ENCODE measurements at places on chromosomes 11 and 22.

- H3K36me3 ChIP-seq: no peaks in the 10 kb centered on the region
- H3K4me1 ChIP-seq: no peaks in the 10 kb centered on the region
- DNase-seq: no peak
- H3K27me3 ChIP-seq: no peaks in the 10 kb centered on the region
Observed at GRCh38 chr11:28269586-28269985, 161.4 kb downstream of the METTL15 start.

GRCh38 chr11:71286701-71287643 is 34.6 kb upstream of the SHANK2 start:
- H3K4me1 ChIP-seq: peaks cover 25% of the 10 kb centered on the region
- no peaks in the 10 kb centered on the region for H3K27me3 ChIP-seq
- H3K4me3 ChIP-seq: no peak overlapping the region
- DNase-seq: peak; percentile 60
- peak overlapping the region; percentile 17 for H3K27ac ChIP-seq

GRCh38 chr11:94656968-94657367 is 89.8 kb downstream of the PIWIL4 start:
- no peak overlapping the region for H3K4me3 ChIP-seq
- H3K36me3 ChIP-seq: no peaks in the 10 kb centered on the region
- H3K4me1 ChIP-seq: no peaks in the 10 kb centered on the region
- H3K27ac ChIP-seq: no peak overlapping the region

DNA sequence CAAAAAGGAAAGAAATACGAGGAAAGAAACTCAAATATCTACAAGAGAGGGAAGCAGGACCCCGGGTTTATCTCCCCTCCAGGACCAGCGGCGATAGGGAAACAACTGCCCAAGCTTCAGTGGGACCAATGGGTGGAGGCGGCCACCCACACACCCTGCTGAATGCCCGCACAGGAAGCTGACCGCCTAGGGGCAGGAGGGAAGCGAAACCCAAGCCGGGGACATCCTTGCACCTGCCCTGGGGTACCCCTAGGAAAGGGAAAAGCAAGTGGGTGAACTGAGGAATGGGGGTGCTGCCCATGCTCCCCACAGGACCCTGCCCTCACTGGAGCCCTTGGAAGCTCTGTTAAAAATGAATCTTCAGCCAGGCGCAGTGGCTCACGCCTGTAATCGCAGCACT is 27.6 kb upstream of the HMOX1 start:
- H3K27me3 ChIP-seq: no peaks in the 10 kb centered on the region
- peaks cover 25% of the 10 kb centered on the region for H3K4me1 ChIP-seq
- H3K4me3 ChIP-seq: no peak overlapping the region
- peak overlapping the region; percentile 82 for H3K27ac ChIP-seq
- DNase-seq: peak; percentile 46
- H3K36me3 ChIP-seq: no peaks in the 10 kb centered on the region

- H3K27me3 ChIP-seq: peaks cover 27% of the 10 kb centered on the region
- H3K4me1 ChIP-seq: peaks cover 7% of the 10 kb centered on the region
- no peak overlapping the region for H3K27ac ChIP-seq
Observed at GRCh38 chr22:20154602-20155187, 3.8 kb upstream of the CCDC188 start.

DNA sequence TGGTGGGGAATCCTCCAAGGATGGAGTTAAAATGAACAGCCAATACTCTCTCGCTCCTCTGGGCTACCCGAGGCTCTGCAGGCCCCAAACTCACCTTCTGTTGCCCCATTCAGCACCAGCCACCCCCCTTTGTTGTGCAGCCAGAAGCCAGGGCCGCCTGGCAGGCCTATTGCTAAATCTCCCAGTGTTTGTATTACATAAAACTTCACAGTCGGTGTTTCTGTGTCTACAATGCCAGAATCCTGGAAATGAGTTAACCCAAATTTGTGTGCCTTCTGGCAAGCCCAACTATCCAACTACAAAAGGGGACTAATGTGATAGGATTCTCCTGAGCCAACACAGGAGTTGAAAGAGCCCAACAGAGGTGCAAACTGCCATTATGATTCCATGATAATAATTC is 9.3 kb downstream of the KCNJ5 start:
- H3K27me3 ChIP-seq: peaks cover 5% of the 10 kb centered on the region
- no peak for DNase-seq
- no peaks in the 10 kb centered on the region for H3K36me3 ChIP-seq
- peaks cover 8% of the 10 kb centered on the region for H3K4me1 ChIP-seq
- no peak overlapping the region for H3K27ac ChIP-seq

GRCh38 chr22:17590586-17590985 is 27.3 kb downstream of the SLC25A18 start:
- H3K27me3 ChIP-seq: no peaks in the 10 kb centered on the region
- no peak overlapping the region for H3K4me3 ChIP-seq
- no peak for DNase-seq
- no peak overlapping the region for H3K27ac ChIP-seq
- H3K36me3 ChIP-seq: no peaks in the 10 kb centered on the region

- no peak overlapping the region for H3K4me3 ChIP-seq
- peaks cover 60% of the 10 kb centered on the region for H3K4me1 ChIP-seq
- no peaks in the 10 kb centered on the region for H3K27me3 ChIP-seq
- DNase-seq: no peak
Observed at GRCh38 chr11:69300120-69301060, 6.4 kb downstream of the MYEOV start.

- H3K27ac ChIP-seq: no peak within 1 kb of the TSS
- H3K4me3 ChIP-seq: no peak within 1 kb of the TSS
- no peaks in the 10 kb centered on the region for H3K4me1 ChIP-seq
- DNase-seq: no peak
- no peaks in the 10 kb centered on the region for H3K36me3 ChIP-seq
Observed at GRCh38 chr11:67452141-67452952, at the start of gene GPR152. Gene GPR152 (minus strand): TSS chr11:67452729. CDS start chr11:67452724, 5 bp downstream.

DNA sequence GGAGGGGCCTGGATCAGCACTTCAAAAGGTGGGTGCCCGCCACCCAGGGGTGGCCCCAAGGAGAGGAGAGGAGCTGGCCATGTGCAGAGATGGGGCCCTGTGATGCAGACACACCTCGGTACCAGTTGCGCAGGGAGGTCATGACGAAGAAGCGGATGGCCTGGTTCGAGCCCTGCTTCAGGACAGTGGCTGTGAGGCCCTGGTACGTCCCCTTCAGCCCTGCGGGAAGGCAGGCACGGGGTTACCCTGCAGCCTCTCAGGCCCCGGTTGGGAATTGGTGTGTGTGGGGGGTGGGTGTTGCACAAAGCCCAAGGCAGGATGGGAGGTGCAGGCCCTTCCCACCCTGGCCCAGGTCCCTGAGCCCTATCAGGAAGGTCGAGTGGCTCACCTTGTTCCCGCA is 1.8 kb downstream of the SLC25A1 start:
- peak overlapping the region; percentile 96 for H3K27ac ChIP-seq
- no peaks in the 10 kb centered on the region for H3K27me3 ChIP-seq
- no peaks in the 10 kb centered on the region for H3K36me3 ChIP-seq
- no peak overlapping the region for H3K4me3 ChIP-seq
- no peak for DNase-seq

GRCh38 chr11:33197915-33198727 is 36.8 kb upstream of the CSTF3 start:
- no peak for DNase-seq
- no peaks in the 10 kb centered on the region for H3K27me3 ChIP-seq
- no peak overlapping the region for H3K4me3 ChIP-seq
- no peak overlapping the region for H3K27ac ChIP-seq
- H3K4me1 ChIP-seq: no peaks in the 10 kb centered on the region

DNA sequence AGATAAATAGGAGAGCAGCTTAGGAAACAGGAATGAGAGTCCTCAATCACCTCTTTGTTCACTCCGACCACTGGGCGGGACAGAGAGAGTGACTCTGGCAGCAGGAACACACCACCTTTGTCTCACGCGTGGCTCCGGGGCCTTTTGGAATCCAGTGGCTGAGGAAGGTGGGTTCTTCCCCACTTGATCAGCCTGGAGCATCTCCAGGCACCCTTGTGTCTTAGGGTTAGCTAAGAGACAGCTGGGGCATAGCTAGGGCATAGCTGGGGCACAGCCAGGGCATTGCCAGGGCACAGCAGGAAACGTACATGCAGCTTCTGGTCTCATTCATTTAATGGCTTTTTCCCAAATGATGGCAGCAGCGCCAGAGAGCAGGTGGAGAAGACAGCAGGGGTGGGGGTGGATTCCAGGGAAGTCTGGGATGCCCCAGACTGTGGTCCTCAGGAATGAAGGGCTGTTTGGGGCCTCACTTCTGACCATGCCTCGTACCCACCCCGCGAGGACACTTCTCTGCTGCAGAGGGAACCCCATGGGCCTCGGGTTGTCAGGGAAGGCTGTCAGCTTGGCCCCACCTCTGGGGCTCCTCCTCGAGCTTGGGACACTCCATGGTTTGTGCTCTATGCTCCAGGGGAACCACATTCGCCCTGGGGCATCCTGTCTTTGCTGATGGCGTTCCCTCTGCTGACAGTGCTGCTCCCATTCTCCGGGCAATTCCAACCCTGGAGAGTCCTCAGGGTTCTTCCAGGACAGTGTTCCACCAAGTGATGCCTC is 30.4 kb upstream of the SHANK2 start:
- H3K27me3 ChIP-seq: no peaks in the 10 kb centered on the region
- peak overlapping the region; percentile 82 for H3K27ac ChIP-seq
- peak; percentile 41 for DNase-seq
- H3K4me3 ChIP-seq: no peak overlapping the region

GRCh38 chr11:119537306-119538253 is 114.6 kb upstream of the THY1 start:
- DNase-seq: no peak
- H3K4me3 ChIP-seq: no peak overlapping the region
- no peaks in the 10 kb centered on the region for H3K27me3 ChIP-seq
- no peaks in the 10 kb centered on the region for H3K4me1 ChIP-seq
- H3K36me3 ChIP-seq: no peaks in the 10 kb centered on the region

DNA sequence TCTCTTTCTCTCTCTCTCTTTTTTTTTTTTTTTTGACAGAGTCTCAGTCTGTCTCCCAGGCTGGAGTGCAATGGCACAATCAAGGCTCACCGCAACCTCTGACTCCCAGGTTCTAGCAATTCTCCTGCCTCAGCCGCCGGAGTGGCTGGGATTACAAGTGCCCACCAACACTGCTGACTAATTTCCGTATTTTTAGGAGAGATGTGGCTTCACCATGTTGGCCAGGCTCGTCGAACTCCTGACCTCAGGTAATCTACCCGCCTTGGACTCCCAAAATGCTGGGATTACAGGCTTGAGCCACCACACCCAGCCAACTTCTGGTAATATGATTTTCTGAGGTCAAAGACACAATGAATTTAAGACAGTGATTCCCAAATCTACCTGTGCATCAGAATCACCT is 659.8 kb upstream of the CCDC90B start:
- H3K27ac ChIP-seq: no peak overlapping the region
- DNase-seq: no peak
- no peaks in the 10 kb centered on the region for H3K27me3 ChIP-seq
- no peaks in the 10 kb centered on the region for H3K4me1 ChIP-seq

DNA sequence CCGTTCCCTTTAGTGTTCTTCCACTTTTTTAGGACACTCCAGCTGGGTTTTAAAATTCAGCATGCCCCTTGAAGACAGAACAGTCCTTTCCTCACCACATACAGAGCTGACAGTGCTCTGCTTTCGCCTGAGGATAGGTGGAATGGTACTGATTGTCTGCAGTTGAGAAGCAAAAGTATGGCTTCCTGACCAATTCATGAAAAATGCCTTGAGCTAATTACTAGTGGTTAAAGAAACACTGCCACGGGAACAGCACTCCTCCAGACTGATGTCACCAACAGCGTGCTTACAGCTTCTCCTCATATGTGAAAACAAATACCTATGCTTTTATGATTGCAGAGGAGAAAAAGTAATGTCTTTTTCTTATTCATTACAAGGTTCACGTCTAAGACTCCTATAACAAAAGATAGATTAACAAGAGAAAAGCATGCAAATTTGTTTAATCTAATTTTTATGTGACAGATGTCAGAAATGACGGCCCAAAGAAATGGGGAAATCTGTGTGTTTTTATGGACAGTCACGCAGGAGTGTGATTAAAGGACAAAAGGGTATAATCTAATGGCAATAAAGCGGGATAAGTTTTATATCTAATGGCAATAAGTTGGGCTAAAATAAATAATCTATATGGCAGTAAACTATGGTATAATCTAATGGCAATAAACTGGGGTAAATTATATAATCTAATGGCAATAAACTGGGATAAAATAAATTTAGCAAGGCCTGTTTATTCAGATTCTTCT is 123.4 kb upstream of the ARHGAP42 start:
- H3K4me1 ChIP-seq: no peaks in the 10 kb centered on the region
- H3K27me3 ChIP-seq: no peaks in the 10 kb centered on the region
- no peak for DNase-seq
- no peak overlapping the region for H3K27ac ChIP-seq
- no peak overlapping the region for H3K4me3 ChIP-seq

DNA sequence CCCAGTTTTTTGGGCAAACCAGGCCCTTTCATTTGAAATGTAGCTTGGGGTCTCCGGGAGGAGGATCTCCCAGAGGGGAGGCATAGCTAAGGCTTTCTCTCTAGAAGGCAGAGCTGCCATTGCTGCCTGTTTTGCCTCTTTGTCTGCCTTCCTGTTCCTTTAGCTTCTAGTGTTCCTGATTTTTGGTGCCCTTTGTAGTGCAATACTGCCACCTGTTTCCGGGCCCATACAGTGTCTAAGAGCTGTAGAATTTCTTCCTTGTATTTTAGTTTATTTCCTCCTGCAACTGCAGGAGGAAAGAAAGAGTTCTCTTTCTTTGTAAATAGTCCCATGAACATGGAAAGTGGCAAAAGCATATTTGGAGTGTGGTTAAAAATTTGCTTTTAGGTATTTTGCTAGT is 19.3 kb upstream of the GLYATL1 start:
- H3K36me3 ChIP-seq: no peaks in the 10 kb centered on the region
- no peaks in the 10 kb centered on the region for H3K27me3 ChIP-seq
- no peak overlapping the region for H3K4me3 ChIP-seq
- no peak overlapping the region for H3K27ac ChIP-seq

GRCh38 chr11:67451658-67451976 is 912 bp downstream of the GPR152 start:
- no peaks in the 10 kb centered on the region for H3K4me1 ChIP-seq
- no peak overlapping the region for H3K4me3 ChIP-seq
- no peak overlapping the region for H3K27ac ChIP-seq

DNA sequence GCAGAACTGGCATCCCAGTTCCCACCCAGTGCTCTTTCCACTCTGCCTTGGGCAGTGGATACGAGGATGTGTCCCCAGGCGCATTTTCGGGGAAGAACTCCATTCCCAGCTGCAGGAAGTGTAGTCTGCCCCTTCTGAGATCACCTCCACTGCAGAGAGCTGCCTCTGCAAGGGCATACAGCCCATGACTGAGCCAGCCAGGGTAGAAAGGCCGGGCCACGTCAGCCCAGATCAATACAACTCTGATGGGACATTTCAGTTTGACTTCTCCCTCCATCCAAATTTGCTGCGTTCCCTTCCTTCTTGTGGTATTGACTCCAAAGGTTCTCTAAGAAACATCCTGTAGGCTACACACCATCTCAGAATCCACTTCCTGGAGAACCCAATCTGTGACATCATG is 19.7 kb downstream of the MOGAT2 start:
- H3K27ac ChIP-seq: no peak overlapping the region
- H3K4me3 ChIP-seq: no peak overlapping the region
- no peak for DNase-seq
- no peaks in the 10 kb centered on the region for H3K36me3 ChIP-seq
- H3K27me3 ChIP-seq: no peaks in the 10 kb centered on the region

DNA sequence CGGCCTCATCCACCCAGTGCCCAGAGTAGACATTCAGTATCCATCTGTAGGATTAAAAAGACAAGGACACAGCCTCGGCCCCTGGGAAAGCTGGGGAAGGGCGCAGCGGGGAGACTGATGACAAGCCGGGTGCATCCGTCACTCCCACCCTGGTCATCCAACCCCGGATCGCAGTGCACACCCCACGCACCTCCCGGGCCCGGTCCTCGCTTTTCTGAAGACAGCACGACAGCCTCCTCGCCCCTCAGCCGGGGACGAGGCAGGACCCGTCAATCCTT is 1.1 kb downstream of the FCHSD2 start:
- no peaks in the 10 kb centered on the region for H3K36me3 ChIP-seq
- peak overlapping the region; percentile 74 for H3K4me3 ChIP-seq
- H3K27me3 ChIP-seq: no peaks in the 10 kb centered on the region
- peak overlapping the region; percentile 93 for H3K27ac ChIP-seq
- DNase-seq: no peak

All from transverse colon (tissue), 4 donors.